ENCODE measurements at places on chromosomes 7 and 10. TPM values are rescaled to one million over a fixed set of nuclear protein-coding genes. Genes with fewer than 3 reads are reported as not detected.

The NANOS1 gene
- total RNA-seq = 9.7 TPM

The RTKN2 gene
- total RNA-seq = 1.9 TPM

The CADPS2 gene
- total RNA-seq = 14.6 TPM

The LRRD1 gene
- total RNA-seq = 0.15 TPM

The FRA10AC1 gene
- total RNA-seq = 7.9 TPM

The ABCB8 gene
- 29.2 TPM for total RNA-seq

The ACTL6B gene
- total RNA-seq = not detected

The ODAD2 gene
- 1.8 TPM for total RNA-seq

The CCM2 gene
- total RNA-seq = 22.9 TPM

The GPR85 gene
- total RNA-seq = 0.83 TPM

The ARID5B gene
- total RNA-seq = 7.2 TPM

The FEZF1 gene
- total RNA-seq = 0.08 TPM

The FXYD4 gene
- not detected for total RNA-seq

The DNTT gene
- total RNA-seq = not detected

The PIK3AP1 gene
- 2.9 TPM for total RNA-seq

The PDE6C gene
- total RNA-seq = not detected

The CRHR2 gene
- not detected for total RNA-seq

The UCMA gene
- not detected for total RNA-seq

The CNOT4 gene
- 13.2 TPM for total RNA-seq

The BAMBI gene
- 65.3 TPM for total RNA-seq

The SFXN2 gene
- 13.6 TPM for total RNA-seq

Data from A375 (cell line).